ENCODE measurements at places on chromosomes 5 and 9.

DNA sequence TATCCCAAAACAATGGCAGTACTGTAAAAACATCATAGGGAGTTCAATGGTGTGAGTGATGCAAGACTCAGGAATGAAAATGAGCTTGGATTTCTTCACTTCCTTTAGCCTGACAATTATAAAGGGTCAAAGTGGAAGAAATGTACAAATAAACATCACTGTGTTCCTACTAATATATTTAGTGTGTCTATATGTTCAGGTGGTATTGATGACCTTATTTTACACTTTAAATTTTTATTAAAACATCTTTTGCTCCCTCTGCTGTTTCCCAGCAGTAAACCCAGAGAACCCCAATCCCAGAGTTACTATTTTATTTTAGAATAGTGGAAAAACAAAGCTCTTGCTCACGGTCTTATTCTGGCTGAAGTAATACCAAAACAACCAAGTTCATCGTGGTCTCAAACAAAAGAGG, 2.0 kb downstream of the LOX start:
- no peak for DNase-seq

- no peak for DNase-seq
Observed at GRCh38 chr5:117077142-117077541, 502.5 kb upstream of the SEMA6A start.

- no peak for DNase-seq
Observed at GRCh38 chr9:99457406-99457805, 235.3 kb downstream of the SEC61B start.

- DNase-seq: no peak
Observed at GRCh38 chr5:38379350-38379937, 121.1 kb downstream of the EGFLAM start.

DNA sequence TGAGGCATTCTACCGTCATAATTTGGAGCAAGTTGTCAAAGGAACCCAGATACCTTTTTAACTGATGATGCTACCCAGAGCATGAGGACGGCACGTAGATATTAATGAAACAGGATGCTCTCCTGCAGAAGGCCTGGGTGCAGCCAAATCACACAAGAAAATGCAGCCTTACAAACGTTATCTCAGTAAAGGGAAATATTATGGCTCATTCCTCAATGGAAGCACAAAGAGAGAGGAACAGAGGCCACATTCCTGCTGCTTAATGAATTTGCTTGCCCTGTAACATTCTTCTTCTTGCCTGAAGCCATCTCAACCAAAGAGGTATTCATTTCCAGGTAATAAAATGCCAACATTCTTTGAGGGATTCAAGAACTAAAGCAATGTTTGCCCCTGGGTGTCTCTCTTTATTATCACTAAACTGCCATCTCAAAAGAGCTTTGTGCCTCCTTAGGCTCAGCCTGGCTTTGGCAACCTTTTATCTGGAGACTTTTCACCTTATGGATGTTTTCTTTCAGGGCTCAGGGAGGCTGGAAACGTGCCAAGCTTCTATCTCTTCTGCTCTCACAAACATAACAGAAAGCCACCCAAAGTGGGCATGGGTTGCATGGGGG, 92.9 kb downstream of the TNC start:
- DNase-seq: no peak

GRCh38 chr5:178580271-178580955, 9.8 kb downstream of the COL23A1 start:
- no peak for DNase-seq

- DNase-seq: no peak
Observed at GRCh38 chr9:125467116-125467740, 205.6 kb downstream of the GAPVD1 start.

GRCh38 chr9:274406-274805, 59.7 kb downstream of the DOCK8 start:
- DNase-seq: no peak

DNA sequence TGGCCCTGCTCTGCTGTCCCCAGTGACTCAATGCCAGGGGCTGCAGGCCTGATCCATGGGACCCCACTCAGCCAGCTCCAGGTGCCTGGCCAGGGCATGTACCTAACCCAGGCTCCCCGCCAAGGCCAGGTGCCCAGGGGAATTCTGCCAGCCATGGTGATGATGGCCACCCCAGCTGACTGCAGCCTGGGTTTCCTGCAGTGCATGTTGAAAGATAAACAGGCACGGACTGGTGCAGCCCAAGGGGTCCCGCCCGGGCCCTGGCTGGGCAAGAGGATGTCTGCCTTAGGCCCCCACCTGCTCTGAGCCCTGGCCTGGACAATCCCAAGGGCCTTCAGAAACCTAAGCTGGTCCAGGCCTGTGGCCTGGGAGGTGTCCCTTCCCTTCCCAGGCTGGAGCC, 1.2 kb downstream of the ABCA2 start:
- no peak for DNase-seq

GRCh38 chr5:93343570-93343969, 237.4 kb downstream of the NR2F1-AS1 start:
- DNase-seq: no peak

GRCh38 chr5:139340051-139340450, 1.6 kb upstream of the PAIP2 start:
- DNase-seq: no peak

DNA sequence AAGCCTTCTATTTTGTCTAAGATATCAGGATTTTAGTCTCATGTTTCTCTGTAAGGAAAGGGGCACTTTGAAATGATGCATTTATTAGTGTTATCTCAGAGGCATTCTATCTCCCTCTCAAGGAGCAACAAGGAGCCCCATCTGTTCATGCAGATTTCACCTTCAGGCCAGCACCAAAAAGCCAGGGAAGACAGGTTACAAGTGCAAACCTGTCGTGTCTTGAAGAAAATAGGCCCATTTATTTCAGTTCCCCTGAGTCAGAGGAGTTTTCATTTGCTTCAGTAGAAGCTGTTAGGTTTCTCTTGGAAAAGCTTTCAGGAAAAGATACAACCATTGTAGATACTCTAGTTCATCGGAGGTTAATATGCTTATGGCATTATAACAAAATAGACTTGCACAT, 97.2 kb downstream of the SPOCK1 start:
- no peak for DNase-seq

GRCh38 chr5:150464554-150465012, 15.0 kb upstream of the RPS14 start:
- no peak for DNase-seq

- no peak for DNase-seq
Observed at GRCh38 chr5:168286386-168286785, 5.1 kb upstream of the WWC1 start.

DNA sequence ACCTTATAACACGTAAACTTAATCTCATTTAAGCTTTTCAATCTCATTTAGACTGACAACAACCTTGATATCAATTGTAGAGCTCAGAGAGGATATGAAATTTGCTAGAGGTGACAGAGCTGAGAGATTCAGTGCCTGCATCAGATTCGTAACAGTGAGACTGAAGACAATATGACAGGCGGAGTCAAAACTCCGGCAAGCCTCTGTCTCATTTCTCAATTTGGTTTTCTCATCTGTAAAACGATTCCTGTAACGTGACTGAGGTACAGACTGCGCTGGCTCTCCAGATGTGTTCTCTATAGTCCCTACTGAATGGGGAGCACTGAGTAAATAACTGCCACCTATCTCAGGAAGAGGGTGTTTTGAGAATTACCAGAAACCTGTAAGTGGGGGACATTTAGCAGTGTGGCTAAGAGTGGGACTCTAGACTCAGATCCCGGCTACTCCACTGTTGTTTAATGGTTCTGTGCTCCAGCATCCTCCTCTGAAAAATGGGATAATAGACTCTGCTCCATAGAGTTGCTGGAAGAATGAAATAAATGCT, 3.0 kb upstream of the MCIDAS start:
- no peak for DNase-seq

GRCh38 chr5:109668668-109669422, 20.9 kb upstream of the MAN2A1 start:
- no peak for DNase-seq

DNA sequence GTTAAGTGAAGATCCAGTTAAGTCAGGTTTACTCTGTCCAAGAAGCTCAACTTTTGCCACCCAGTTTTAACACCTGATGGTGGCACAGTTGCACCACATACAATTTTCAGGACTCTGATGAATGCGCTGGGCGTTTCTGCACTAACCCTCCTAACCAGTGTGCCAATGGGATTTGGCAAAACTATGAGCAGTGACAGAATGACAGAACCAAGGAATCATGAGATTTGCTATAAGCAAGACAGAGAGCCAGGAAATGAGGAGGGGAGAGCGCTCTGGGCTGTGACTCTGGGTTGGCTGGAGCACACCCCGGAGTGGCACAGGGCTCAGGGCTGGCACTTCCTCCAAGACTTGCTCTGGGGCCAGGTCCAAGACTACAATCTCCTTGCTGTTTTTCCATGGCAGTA, 84.1 kb downstream of the SH3PXD2B start:
- no peak for DNase-seq

DNA sequence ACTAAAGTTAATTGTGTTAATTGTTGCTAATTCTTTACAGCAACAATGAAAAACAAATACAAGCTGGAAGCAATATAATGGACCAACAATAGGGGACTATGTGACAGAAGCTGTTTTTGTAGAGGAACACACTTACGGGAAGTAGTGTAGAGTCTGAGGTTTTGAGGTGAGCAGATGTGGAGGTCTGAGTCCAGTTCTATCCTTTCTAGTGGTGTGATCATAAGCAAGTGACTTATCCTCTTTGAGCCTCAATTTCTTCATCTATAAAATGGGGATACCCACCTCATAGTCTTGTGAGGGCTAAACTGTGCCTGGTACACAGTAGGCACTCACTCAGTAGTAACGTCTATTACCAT, 28.3 kb downstream of the ALG2 start:
- DNase-seq: no peak

DNA sequence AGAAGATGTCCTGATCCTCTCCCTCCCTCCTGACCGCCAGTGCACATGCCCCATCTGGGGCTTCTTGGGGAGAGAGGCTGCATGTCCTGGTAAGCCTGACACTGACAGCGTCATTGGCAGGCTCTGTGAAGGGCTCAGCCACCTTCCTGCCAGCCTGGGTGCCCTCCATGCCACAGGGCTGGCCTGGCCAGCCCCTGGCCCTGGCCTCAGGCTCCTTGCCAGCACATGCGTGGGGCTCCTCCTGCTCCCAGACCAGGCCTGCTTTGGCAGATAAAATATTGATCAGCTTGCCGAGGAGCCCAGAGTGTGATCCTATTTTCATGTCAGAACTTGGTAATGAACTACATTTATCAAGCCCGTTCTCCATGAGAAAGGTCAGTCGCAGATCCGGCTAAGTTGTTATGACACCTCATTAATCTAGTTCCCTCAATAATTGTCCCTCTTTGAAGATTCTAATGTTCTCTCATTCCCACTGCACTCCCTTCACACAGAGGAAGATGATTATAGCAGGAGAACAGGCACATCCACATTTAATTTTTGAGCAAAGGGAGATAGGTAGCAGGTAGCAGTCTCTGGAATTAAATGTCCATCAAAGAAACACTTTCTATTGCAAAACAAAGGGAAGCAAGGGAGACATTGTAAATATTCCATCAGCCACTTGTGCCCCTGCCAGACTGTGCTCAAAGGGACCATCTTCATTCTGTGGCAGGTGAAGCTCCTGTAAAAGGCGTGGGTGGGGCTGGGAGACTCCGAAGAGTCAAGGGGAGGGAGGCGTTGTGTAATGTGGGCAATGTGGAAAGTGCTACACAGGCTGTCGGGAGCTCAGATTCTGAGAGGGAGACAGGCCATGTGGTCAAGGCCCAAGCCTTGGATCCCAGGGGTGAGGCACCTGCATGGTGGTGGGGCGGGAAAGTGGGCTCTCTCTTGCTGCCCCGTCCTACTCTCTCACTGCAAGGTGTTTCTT, 272.0 kb downstream of the HSPA4 start:
- DNase-seq: no peak

GRCh38 chr5:56575821-56576220, 239.5 kb upstream of the MAP3K1 start:
- no peak for DNase-seq

- DNase-seq: no peak
Observed at GRCh38 chr5:111775224-111775623, 18.2 kb upstream of the NREP start.

DNA sequence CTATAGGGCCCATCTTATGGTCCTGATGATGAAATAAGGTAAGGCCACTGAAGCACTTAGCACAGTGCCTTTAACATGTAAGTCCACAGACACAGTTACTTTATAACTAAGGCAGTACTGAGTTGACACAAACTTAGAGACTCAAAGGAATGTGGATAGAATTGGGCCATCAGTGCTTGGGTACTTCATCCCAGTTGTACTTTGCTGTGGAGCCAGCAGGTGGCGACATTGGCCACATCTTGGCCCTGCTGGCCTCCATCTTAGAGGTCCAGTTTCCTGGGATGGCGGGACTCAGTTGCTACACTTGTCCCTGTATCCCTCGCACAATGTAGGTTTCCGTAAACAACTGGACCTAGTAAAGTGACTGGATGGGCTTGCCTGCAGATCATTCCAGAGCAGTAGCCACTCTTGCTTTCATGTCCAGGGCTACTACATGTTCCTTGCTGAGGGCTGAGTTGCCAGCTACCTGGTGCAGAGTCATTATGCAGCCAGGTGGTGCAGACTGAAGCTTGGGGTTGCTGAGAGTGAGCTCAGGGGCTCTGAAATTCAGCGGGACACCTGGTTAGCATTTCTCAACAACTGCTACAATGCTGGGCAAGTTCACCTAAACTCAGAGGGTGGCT, 10.6 kb downstream of the MTAP start:
- DNase-seq: no peak

GRCh38 chr9:71853084-71853483, 57.9 kb downstream of the ABHD17B start:
- DNase-seq: no peak

DNA sequence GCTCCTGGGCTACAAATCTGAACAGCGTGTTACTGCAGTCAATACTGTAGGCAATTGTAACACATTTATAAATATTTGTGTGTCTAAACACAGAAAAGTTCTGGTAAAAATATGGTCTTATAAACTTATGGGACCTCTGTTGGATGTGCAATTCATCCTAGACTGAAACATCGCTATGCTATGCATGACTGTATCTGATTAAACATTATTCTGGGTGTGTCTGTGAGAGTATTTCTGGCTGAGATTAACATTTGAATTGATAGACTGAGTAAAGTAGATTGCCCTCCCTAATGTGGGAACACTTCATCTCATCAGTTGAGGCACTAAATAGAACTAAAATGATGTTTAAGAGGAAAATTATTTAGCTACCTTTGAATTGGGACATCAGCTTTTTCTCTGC, 24.3 kb upstream of the PRDM9 start:
- no peak for DNase-seq

DNA sequence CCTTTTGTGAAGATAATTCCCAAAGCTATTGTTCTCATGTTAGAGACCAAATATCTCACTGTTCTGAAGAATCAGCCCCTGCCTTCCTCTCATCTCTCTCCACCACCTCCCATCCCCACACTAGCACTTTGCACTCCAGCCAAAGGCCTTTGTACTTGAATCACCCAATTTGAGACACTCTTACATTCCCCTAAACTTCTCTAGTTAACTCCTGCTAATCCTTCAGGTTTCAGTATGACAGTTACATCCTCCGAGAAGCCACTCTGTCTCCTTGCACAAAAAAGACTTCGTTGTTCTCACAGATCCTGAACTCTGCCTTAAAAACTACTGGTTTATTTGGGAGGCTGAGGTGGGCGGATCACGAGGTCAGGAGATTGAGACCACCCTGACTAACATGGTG, 227.5 kb downstream of the PIK3R1 start:
- DNase-seq: no peak

- no peak for DNase-seq
Observed at GRCh38 chr5:137113161-137113560, 386.0 kb downstream of the SPOCK1 start.
